CD4-positive, alpha-beta T cell (primary cell): ENCODE measurements at places on chromosomes 12 and 14.

GRCh38 chr12:1778911-1779310 is 41.5 kb upstream of the LRTM2 start:
- DNase-seq, result no peak

- DNase-seq, result no peak
Measured at GRCh38 chr12:50508414-50508813, 3.6 kb downstream of the DIP2B start.

GRCh38 chr14:22664261-22664660 is 20.1 kb upstream of the OR6J1 start:
- no peak for DNase-seq

DNA sequence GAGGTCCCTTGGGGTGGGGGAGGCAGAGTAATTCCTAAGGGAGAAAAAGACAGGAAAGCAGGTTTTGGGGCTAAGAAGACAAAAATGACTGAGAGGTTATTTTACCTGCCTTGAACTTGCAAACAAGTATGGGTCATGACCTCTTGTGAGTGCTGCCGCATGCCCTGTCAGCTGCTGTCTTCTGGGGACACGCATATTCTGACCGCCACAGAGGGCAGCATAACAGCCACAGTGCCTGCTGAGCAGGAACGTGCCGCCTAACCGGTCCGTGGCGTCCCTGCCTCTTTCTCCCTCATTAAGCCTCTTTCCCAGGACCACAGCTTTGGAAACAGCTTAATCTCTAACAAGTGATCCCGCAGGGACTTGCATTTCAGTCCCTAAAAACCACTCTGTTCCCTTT is 51.3 kb upstream of the KCNA1 start:
- DNase-seq, result no peak

DNA sequence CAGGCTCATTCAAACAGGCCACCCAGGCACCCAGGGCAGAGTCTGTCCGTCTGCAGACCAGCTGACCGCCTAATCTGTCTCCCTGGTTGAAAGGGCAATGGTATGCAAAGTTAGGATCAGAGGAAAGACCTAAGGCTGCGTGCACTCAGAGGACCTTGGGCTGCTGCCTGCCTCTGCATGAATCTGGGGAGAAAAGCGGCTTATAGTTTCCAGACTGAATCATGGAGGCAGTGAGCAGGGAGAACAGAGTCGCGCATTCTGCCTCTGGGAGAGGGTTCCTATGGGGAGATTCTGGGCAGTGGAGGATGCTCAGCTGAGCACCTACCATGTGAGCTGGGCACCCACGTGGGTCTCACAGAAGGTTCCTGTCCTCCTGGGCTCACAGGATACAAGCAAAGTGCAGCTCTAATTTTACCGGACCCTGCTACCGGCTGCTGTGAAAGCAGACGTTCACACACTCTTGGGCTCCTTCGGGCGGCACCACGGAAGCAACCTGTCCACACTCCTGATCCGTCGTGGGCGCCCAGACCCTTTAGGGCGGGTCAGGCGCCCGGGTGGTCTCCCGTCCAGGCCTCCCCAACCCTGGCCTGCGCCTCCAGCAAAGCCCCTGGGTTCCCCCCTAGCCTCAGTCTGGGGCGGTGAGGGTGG is 772 bp downstream of the SCARB1 start:
- DNase-seq, result no peak

- DNase-seq, result peak; percentile 85
Measured at GRCh38 chr12:55742719-55743405, at the start of gene GDF11. GDF11 (plus strand) TSS chr12:55743122; CDS start chr12:55743317, 195 bp downstream.

DNA sequence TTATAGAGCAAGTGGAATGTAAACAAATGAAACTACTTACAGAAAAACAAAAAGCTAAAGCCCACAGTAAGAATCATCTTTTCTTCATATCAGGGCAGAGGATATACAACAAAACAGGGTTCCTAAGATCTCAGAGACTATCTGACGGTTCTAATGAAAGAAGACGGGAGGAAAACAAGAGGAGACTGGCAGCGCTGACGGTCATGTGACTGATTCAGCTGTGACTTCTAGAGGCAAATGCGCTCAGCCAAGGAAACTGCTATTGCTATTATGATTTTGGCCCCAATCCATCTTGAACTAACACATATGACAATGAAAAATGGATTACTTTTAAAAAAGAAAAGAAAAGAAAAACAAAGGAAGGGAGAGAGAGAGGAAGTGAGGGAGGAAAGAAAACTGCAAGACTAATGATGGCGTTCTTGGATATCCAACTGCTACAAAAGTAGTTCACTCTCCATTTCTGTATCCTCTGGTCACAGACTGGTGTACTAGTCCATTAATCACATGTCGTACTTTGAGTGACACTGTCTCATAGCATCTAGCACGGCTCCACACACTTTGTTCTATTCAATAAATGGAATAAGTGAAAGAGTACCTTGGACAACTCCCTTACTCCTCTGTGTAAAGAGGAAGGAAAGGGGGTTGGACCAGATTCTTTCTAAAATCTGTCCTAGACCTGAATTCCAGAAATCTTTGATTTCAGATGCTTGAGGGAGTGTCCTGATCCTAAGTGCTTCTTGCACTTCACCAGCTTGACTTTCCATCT is 119.3 kb downstream of the DAD1 start:
- DNase-seq, result no peak

DNA sequence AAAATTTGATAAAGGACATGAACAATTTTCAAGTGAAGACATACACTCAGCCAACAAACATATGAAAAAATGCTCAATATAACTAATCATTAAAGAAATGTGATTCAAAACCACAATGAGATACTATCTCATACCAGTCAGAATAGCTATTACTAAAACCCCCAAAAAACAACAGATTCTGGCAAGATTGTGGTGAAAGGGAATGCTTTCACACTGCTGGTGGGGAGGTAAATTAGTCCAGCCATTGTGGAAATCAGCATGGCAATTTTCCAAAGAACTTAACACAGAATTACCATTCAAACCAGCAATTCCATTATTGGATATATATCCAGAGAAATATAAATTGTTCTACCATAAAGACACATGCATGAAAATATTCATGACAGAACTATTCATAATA is 18.7 kb upstream of the TAS2R14 start:
- DNase-seq, result no peak

GRCh38 chr12:105270671-105271255 is 34.8 kb upstream of the APPL2 start:
- no peak for DNase-seq

GRCh38 chr12:92144631-92145480 is 790 bp downstream of the BTG1 start:
- DNase-seq, result peak; percentile 22

DNA sequence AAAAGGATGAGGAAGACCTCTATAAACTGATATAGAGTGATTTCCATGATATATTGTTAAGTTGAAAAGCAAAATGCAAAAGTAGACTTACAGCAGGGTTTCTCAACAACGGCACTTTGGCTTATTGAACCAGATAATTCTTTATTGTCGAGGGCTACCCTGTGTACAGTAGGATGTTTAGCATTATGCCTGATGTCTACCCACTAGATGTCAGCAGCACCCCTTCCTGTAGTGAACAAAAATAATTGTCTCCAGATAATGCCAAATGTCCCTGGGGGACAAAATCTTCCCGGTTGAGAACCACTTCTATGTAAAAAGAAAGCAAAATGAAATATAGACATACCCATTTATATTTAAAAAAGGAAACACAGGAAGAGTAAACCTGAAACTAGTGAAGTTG is 32.4 kb downstream of the ABCD2 start:
- peak; percentile 9 for DNase-seq

DNA sequence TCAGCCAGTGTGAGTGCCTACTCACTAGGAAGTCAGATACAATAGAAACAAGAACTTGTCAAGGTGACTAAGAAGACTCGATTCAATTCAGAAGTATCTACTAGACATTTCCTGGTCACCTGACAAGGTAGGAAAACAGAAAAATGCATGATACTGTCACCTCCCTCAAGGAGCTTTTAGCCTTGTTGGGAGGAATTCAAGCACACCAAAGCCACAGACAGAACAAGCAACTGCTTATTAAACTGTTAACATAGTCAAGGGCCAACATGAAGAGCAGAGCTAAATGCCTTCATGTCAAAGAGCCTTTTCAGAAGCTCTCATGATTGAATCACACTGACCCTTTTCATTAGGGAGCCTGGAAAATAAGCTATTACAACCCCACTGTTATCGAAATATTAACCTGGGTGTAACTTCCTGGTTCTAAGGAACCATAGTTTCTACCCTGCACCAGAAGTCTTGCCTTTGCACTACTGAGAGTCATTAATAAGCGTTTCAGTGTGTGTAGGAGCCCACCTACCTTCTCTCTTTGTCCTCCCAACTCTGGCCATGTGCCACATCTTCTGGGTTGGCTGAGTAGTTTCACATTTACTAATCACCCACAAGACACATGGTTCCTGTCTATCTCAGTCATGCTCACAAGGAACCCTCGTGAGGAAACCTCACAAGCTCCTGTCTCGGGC is 31.0 kb upstream of the LGALS3 start:
- DNase-seq, result no peak

DNA sequence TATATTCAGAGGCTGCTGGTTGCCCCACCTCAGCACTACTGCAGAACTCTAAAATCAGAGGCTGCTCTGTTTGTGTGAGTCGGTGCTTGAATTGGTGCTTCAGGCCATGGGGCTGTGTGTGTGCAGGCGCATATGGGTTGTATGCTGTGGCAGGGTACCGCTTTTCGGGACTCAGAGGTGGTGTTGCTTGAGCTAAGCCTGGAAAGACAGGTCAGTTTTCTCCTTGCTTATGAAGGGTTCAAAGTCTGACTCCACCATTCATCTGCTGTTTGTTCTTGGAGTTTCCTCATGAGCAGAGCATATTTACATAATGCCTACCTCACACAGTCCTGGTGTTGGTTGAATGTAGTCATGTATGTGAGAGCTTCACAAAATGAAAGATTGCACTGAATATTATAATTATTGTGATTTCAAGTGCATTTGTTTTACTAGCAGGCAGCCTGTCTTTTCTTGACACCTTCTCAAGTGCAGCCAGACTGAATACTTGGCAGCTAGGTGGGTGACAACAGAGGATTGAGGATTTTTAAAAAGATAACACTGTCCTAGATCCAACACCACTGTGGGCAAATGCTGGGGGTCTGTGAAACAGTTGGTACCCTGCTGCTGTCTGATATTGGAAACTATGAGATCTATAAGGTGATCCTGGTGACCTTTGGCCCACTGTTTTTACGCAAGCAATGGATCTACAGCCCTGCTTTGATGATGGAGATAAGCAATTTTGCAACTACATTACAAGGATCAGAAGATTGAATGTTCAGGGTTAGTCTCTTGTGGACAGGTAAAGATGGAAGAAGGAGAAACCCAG is 1.0 kb upstream of the ANG start:
- DNase-seq, result no peak

DNA sequence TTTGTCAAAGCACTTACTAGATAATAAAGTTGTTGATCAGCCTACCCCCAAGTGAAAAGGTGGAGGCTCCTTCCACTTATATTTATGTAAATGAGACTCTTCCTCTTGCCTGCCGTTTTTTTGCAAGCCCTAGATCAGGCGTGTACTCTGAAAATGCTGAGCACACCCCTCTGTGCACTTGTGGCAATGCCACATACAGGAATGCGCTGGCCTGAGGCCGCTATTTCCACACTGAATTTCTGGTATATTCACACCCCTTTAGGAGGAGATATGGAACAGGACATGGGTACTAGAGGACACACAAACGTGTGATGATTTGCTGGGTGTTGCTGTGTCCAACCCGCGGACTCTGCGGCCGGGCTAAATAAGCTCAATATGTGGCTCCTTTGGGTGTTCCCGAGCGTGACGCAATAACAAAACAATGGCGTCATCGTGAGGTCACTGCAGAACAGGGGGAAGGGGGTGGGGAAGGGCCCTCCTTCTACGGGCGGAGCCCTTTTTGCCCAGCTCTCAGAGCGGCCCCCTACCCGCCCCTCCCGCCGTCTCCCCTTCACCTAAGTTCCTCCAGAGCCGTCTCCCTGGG is 554 bp upstream of the TSPAN31 start:
- peak; percentile 45 for DNase-seq

DNA sequence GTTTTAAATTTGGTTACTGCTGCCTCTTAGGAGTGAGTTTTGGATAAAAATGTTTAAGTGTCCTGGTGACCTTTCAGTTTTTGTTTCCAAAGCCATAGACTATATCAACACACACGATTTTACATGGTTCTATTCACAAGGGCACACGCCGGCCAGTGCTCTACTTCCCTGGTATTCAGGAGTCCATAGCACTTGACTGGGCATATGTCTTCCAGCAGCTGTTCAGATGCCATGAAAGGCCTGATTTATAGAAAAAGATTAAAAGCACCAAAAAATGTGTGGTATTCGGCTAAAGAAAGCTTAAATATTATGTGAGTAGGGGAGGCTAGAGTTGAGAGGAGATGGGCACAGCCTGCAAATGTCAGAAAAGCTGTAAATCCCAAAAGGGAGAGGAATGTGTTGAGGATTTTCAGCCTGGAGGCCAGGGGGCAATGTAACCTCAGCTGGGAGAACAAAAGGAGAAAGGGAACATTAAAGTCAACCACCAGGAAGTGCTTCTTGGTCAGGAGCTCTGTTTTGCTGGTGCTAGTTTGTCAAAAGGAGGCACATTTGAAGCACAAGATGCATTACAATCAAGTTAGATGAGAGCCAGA is 478.4 kb downstream of the RAD51B start:
- no peak for DNase-seq

DNA sequence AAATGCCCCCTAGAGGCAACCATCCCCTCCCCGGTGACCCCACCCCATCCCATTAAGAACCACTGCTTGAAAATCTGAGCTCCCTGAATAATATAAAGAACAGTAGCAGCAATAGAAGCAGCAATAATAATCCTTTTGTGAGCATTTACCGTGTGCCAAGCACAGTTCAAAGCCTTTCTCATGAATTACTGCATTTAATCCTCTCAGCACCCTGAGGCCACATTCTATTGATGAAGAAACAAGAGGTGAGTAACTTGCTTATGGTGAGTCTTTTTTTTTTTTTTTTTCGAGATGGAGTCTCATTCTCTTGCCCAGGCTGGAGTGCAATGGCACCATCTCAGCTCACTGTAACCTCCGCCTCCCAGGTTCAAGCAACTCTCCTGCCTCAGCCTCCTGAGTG is 65.0 kb downstream of the KCNK10 start:
- no peak for DNase-seq

GRCh38 chr12:90399357-90399756 is 555.6 kb downstream of the CCER1 start:
- no peak for DNase-seq

DNA sequence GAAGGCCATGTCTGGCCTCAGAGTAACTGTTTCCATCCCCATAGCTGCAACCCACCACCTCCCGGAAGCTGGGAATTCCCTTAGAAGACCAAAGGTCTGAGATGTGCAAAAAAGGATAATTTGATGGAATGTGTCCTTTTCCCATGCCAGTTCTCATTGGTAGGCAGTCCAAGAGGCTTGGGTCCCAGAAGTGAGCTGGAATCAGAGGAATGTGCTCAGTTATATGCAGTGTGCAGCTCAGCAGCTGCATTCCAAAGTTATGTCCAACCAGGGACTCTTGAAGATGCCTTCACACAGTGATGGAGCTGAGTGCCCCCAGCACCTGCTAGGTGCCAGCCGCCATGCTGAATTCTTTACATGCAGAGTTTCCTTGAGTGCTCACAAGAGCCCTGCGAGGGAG is 583.9 kb upstream of the TBX3 start:
- no peak for DNase-seq

DNA sequence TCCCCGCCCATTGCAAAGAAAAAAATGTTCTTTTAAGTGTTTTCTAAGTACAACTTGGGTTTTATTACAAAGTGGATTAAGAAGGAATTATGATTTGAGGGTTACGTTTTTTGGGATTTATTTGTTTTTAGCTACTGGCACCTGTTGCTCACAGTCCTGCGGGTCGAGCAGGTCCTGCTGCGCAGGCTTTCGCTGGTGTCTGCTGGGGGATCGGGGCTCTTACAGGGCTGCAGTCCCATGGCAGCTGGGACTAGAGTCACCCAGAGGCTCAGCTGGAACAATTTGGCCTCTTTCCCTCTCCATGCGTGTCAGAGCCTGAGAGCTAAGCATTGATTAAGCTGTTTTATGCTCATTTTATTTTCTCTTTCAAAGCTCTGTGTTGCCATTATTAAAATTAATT is 55.6 kb upstream of the DYNC1H1 start:
- no peak for DNase-seq
